ENCODE measurements at places on chromosomes 2 and 18.

DNA sequence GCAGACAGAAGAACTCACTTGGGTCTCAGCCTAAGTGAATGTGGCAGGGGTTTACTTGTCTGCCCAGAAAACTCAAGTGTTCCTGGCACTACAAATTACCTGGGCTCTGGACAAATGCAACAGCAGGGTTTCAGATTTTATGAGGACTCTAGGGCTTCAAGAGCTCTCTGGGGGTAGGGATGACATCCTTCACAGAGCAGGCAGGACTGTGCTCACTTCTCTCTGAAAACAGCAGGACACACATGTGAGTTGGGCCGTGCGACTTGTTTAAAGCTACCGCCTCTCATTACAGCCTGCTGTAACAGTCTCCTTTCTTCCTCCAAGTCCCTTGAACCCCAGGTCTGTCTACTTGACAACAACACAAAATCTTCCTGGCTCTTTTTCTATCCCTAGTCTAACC is 212.6 kb downstream of the EN1 start:
- DNase-seq, result no peak

DNA sequence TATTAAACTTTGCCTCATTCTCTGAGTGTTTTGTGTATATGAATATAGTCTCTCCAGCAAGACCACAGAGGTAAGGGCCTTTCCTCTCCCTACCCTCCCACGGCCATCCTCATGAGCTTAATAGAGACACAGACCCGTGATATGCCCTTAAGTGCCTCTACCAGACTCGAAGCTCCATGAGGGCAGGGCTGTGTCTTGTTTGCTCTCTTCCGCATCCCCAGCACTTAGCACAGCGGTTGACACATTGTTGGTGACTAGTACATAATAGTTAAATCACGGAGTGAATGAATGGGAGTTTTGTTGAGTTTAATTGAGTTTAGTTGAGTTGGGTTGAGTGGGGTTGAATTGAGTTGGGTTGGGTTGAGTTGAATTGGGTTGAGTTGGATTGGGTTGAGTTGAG is 122.3 kb downstream of the ZFP36L2 start:
- DNase-seq, result no peak

- DNase-seq, result no peak
These were observed 71.6 kb downstream of the C2orf74 start for GRCh38 chr2:61233581-61233980.

GRCh38 chr18:51857989-51858388 is 482.0 kb upstream of the DCC start:
- DNase-seq, result no peak

DNA sequence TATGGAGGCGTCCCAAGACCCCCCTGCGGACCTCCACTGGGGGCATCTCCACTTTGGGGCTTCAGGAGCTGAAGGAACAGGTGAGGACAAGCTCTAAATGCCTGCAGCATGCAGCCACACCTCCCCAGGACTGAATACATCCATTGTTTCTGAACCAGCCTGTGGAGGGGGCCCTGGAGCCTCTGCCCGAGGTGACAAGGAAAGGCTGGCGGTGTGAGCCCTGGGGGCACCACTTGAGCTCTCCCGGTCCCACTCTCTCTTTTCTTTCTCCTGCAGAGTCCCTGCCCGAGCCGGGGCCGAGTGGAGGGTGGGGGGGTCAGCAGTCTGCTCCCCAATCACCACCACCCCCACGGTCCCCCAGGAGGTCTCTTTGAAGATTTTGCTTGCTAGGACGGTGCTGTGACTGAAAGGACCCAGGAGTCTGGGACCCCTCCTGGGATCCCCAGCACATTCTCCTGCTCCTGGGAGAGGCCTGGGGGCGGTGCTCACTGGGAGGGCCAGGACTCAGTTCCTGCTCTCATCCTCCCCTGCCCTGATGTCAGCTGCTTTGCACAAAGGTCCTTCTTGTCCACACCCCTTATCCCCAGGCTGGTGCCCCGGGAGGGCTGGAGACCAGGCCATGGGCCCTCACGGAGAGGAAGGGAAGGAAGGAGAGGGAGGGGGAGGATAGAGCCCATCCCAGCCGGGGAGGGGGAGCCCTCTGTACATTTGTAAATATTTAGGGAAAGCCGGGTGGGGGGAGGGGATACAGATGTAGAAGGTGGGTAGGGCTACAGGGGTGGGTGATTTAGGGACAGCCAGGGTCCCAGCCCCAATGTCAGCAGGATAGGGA is 5.7 kb downstream of the CHPF start:
- no peak for DNase-seq

Data from LoVo (cell line).